Chondrocyte (in vitro differentiated cells): ENCODE measurements at places on chromosomes 2 and 18. TPM values are rescaled to one million over a fixed set of nuclear protein-coding genes. Genes with fewer than 3 reads are reported as not detected.
A peak's percentile ranks its signal among the peaks of the same experiment; 100 is the strongest.

- DNase-seq, result no peak
- peak within 1 kb of the TSS; percentile 94 for H3K27ac ChIP-seq
- H3K4me3 ChIP-seq, result peak within 1 kb of the TSS; percentile 47
- peaks cover 34% of the 10 kb centered on the region for H3K4me1 ChIP-seq
These were observed at the start of gene SULT1C4 for GRCh38 chr2:108377815-108378630. SULT1C4 (plus strand) TSS chr2:108377954; CDS start chr2:108378338, 384 bp downstream.

DNA sequence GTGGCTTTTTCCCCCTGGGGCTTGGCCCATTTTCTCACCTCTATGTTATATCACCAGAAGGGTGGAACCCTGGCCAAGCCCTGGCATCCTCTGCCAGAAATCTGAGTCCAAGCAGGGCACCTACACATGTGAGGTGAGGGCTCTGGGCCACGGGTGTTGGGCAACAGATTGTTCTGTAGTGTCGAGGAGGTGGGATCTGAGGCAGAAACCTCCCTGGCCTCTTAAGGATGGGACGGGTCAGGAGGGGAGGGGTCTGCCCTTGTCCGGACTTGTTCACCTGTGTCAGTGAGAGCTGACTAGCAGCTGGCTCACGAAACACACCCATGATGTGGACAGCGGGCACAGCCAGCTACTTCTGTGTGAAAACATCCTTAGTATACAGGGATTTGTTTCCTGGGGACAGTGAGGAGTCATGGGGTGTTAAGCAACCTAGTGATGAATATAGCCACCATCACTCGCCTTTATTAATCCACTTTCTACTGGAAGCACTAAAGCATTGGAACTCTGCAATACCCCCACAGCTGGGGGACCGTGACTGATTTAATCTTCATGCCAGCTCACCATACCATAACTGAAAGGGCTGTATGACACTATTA, 35.6 kb downstream of the EPAS1 start:
- H3K4me3 ChIP-seq, result no peak overlapping the region
- peak overlapping the region; percentile 99 for H3K27ac ChIP-seq
- H3K27me3 ChIP-seq, result no peaks in the 10 kb centered on the region
- no peaks in the 10 kb centered on the region for H3K36me3 ChIP-seq
- H3K4me1 ChIP-seq, result peaks cover 96% of the 10 kb centered on the region

- H3K36me3 ChIP-seq, result no peaks in the 10 kb centered on the region
- no peak for DNase-seq
- H3K27me3 ChIP-seq, result no peaks in the 10 kb centered on the region
These were observed 151.9 kb downstream of the CD226 start for GRCh38 chr18:69795791-69796190.

GRCh38 chr18:10570622-10571021, 44.8 kb downstream of the NAPG start:
- no peak overlapping the region for H3K27ac ChIP-seq
- H3K4me3 ChIP-seq, result no peak overlapping the region

- H3K4me3 ChIP-seq, result no peak overlapping the region
- H3K36me3 ChIP-seq, result peaks cover 1% of the 10 kb centered on the region
- DNase-seq, result peak; percentile 49
- no peak overlapping the region for H3K27ac ChIP-seq
These were observed 69.4 kb downstream of the AGAP1 start for GRCh38 chr2:235563056-235563910.

CCDC68 gene
- not detected in 3 replicates for total RNA-seq

CNTNAP5 gene
- total RNA-seq, result not detected in 3 replicates
